ENCODE measurements at places on chromosomes 13 and 19.

DNA sequence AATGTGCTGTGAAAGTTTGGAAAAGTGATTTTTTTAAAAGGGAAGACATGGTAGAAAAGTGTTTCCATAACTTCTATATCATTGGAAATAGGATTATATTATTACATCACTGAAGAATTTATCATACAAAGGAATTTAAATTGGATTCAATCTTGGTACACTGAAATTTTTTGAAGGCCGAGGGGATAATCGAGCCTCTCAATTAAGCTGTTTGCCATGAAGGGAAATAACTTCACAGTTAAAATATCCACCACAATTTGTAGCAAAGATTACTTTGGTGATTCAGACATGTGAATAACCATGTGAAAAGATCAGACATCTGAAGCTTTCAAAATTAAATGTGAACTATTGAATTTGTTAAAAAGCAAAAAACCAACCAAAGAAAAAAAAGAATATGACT lies 215.3 kb downstream of the KLF5 start:
- no peak for DNase-seq

DNA sequence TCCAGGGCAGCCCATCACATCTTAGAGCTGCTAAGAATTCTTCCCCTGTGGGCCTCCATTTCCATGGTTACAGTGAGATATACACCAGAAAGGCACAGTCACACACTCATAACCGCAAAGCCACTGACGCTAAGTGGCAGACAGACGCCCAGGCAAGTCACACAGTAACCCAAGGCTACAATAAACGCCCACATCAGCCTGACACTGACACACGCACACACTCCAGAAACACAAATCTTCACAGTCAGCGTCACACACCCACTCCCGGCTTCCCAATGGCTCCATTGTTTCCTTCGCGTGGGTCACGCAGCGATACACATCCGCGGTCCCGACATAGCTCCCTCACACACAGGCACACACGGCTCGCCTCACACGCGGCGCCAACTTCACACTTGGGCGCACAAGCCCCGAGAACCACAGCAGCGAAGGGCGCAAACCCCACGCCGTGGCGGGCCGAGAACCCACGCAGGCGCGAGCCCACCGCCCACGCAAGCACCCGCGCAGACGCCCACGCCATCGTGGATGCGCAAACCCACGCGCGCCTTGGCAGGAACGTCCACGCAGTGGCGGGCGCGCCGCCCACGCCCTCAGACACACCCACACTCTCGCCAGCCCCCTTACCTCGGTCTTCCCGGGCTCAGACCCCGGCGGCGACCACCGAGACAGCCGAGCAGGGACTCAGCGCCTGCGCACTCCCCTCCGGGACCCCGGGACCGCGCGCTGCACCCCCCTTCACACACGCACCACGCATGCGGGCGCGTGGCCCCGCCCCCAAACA lies at the start of gene ZNF667:
Gene ZNF667 (minus strand): TSS at position 695 of the 778 bp plus-strand sequence. CDS start 14,975 bp downstream, outside the sequence.
- no peak for DNase-seq

- no peak for DNase-seq
Measured at GRCh38 chr13:111530137-111530870, 209.9 kb downstream of the TEX29 start.

DNA sequence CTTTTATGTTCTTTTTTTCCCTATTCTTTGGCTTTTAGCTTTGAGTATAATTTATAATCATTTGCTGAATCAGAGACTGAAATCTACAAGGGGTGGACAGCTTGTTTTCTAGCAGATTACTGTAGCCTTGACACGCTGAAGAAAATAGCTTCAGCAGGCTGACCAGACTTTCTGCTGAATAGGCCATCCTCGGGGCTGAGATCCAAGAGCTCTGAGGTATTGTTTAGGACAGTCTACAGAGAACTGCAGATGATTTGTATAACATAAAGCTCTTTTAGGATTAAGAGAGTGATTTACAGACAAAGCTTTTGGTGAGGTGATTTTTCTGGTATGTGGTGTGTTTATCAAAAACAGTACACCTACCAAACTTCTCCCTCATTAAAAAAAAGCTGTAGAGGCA lies 16.8 kb downstream of the POLR1D start:
- DNase-seq = no peak

All from T follicular helper cell (primary cell).